ENCODE measurements at places on chromosomes 1 and 21. TPM values are rescaled to one million over a fixed set of nuclear protein-coding genes. Genes with fewer than 3 reads are reported as not detected.

DNA sequence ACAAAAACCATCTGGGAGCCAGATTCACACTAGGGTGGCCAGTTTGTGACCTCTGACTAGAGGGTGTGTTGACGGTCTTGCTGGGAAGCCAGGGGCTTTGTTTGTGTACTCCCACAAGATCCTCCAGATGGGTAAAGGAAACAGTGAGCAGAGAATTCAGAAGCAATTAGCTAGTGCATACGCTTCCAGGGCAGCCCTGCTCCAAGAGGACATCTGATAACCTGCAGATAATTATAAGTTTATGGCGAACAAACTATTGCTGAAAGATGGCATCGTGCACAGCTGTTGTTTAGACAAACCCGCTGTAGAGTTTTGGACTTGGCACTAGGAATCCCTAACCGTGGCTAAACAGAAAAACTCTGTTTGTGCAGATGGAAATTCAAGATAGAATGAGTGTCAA, 326.4 kb downstream of the TGFB2 start:
- DNase-seq, result no peak

- DNase-seq, result no peak
These were observed 12.2 kb downstream of the SARS1 start for GRCh38 chr1:109225711-109226445.

- DNase-seq, result no peak
These were observed 259 bp downstream of the KCNT2 start for GRCh38 chr1:196607981-196608380.

DNA sequence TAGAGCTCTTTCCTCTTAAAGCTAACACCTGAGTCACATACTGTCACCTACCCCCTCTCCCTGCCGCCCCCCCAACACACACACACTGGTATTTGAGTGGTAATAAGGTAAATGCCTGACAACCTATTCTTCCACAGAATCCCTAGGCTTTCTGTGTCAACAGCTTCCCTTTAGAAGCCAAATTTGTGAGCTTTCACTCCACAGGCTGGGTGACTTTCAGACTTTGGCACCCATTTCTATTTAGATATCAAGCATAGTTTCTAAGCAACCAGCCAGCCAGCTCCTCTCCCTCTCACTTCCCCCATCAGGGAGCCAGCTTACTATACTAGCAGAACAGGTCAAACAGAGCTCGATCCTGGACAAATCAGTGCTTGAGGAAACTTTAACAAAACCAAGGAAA, 3.2 kb upstream of the C1orf74 start:
- DNase-seq, result no peak

MANEAL gene
- total RNA-seq, result 3.4 TPM

DNA sequence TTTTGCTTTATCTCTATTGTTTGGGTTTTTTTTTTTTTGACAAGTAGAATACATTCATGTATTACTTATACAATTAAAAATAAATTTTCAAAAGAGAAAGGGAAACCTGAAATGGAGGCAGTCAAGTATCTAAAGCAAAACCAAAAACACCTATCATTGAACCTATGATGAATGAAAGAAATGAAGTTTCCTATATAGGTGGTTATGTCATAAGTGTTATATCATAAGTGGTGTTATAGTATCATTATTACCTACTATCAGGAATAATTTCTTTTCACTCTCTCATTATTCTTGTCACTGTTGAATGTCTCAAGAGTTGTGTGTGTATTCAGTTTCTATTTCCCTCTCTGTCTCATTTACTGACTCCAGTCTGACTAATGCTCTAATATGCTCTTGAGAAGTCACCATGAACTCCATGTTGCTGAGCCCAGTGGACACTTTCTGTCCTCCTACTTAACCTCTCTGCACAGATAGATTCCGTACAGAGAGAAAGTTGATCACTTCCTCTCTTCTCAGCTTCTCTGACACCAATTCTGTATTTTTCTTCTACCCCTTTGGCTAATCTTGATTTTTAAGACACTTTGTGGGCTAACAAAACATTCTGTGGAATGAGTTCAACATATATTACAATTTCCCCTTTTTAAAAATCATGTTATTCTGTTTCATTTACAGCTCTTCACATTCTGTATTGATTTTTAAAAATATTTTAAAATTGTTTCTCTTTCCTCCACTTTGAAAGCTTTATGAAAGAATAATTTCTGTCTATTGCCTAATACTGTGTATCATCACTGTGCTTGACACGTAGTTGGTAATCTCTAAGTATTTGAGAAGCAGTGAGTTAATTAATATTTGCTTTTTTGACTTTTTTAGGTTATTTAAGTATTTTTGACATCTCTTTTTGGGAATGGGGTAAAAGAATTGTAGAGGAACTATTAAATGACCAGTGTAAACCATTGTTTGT, 50.1 kb downstream of the RASAL2 start:
- no peak for DNase-seq

DNA sequence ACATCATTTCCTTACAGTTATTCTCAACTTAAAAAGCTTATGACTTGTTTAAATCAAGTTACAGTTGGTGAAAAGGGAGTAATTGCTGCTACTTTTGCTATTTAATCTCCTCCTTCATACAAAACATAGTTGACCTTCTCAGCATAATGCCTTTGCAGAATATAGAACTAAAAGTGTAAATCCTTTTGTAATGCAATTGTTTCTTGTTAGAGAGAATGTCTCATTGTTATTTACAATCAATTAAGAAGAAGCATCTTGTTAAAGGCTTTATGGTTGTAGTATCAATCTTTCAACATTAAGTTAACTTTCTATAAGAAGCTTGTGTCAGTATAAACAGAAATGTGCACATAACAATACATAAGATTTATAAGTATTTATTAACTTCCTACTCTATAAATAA, 360.7 kb downstream of the BRINP3 start:
- no peak for DNase-seq

DNTTIP2 gene
- total RNA-seq, result 61.2 TPM

TRAF3IP3 gene
- total RNA-seq, result not detected

DNA sequence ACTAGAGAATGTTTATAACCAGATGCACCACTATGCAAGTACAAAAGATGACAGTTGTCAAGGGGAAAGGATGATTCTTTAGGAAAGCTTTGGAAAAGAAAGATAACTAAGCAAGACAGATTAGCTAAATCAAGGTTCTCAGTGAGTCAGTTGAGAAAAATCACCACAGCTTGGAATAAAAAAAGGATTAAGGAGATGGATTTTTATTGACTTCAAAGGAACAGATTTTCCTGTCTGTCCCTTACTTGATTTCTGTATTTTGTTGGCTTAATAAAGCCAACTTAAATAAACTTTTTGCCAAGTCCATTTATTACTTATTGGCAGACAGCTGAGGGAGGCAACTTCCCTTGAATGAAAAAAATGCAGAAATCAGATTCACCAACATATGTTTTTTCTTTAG, 93.9 kb downstream of the NR5A2 start:
- no peak for DNase-seq

CA6 gene
- not detected for total RNA-seq

- no peak for DNase-seq
These were observed 52.6 kb downstream of the ZNF644 start for GRCh38 chr1:90969241-90969640.

PAPPA2 gene
- total RNA-seq, result 28.5 TPM
